ENCODE measurements at places on chromosomes 3 and 15.

- DNase-seq, result no peak
These were observed 92.4 kb downstream of the CLDN1 start for GRCh38 chr3:190229632-190230424.

- DNase-seq, result no peak
These were observed 570 bp upstream of the NEDD4 start for GRCh38 chr15:55993804-55994560.

DNA sequence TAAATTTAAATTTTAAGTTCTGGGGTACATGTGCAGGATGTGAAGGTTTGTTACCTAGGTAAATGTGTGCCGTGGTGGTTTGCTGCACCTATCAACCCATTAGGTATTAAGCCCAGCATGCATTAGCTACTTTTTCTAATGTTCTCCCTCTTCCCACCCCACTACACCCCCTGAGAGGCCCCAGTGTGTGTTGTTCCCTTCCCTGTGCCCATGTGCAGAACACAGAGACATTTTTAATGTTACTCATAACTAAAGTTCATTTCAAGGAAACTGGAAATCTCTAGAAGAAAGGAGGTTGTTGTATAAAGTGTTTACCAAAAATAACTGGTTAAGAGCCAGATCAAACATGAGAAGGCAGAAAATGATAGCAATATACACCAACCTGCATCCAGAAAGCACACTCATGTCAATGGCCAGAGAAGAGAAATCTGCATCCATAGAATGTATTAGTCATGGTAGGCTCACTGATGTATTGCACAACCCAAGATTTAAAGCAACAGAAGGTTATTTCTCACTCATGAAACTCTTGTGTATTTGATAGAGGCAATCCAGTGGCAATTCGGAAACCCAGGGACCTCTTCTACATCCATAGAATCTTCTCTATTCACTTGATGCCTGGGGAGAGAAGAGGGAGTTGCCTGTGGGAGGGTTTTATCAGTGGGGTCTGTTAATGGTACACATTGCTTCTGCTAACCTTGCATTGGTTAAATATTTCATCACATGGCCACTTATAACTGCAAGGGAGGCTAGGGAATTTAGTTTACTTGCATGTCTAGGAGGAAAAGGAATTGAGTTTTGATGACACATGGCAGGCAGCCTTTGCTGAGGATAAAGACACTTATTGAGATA lies 321.9 kb upstream of the RASGRP1 start:
- no peak for DNase-seq

DNA sequence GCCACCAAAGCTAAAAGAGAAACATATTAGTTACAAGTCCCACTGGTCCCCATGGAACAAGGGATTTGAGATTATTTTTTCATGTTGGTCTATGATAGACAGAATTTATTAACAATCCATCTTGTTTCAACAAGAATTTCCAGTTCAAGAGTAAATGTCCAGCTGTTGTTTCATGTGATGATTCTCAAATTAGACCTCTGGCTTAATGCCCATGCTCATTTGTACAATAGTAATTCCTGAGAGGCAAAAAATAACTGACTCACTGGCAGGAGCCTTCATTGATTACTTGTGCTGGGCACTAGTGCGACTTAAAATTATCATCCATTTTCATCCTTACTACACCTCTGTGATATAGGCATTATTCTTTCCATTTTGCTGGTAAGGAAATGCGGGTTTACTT lies 171.3 kb downstream of the ITPR1 start:
- no peak for DNase-seq

DNA sequence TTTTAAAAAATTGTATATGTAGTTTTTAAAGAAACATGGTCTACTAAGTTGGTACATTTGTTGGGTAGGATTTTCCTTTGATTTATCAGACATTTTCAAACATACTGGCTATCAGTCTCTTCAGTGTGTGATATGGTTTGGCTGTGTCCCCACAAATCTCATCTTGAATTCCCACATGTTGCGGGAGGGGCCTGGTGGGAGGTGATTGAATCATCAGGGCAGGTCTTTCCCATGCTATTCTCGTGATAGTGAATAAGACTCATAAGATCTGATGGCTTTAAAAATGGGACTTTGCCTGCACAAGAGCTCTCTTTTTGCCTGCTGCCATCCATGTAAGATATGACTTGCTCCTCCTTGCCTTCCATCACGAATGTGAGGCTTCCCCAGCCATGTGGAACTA lies 121.9 kb downstream of the ABI3BP start:
- no peak for DNase-seq

GRCh38 chr3:150059241-150059640 lies 88.5 kb upstream of the PFN2 start:
- no peak for DNase-seq

GRCh38 chr3:41508063-41508696 lies 308.9 kb downstream of the CTNNB1 start:
- no peak for DNase-seq

DNA sequence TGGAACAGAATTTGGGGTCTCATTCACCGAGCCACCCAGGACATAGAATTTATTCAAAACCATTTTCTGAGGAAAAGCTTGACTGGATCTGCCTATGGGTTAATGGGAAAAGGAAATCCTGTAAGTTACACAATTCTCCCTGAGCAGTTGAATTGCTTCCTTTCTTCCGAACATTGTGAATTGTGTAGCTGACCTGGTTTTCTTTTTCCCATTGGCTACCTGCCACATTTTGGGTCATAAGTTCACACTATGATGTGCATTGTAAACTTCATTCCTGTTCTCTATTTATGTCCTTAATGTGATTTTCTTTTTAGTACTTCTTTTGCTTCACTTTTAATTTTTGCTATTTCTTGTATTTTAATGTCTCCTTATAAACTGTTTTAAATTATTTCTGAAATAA lies 386.0 kb upstream of the LRRC3B start:
- DNase-seq, result no peak

GRCh38 chr3:185207931-185208746 lies 45.7 kb downstream of the EHHADH start:
- DNase-seq, result no peak

GRCh38 chr15:65087411-65087810 lies 10.9 kb downstream of the KBTBD13 start:
- no peak for DNase-seq

DNA sequence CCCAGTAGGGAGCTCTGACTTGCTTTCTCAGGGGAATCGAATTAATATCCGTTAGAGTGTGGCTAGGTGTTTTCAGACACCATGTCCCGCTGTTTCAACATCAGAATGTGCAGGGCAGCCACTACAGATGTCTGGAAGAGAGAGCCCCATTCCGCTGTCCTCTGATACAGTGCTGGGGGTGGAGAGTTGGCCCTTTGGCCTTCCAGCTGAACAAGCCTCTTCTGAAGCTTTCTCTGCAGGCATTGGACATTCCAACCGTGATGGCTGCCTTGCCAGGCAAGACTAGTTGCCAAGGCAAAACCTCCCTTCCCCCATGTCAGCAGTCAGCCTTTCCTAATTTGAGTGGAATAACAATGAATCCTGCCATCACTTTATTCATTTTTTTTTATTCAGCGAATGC lies 1.5 kb downstream of the FAH start:
- DNase-seq, result no peak

DNA sequence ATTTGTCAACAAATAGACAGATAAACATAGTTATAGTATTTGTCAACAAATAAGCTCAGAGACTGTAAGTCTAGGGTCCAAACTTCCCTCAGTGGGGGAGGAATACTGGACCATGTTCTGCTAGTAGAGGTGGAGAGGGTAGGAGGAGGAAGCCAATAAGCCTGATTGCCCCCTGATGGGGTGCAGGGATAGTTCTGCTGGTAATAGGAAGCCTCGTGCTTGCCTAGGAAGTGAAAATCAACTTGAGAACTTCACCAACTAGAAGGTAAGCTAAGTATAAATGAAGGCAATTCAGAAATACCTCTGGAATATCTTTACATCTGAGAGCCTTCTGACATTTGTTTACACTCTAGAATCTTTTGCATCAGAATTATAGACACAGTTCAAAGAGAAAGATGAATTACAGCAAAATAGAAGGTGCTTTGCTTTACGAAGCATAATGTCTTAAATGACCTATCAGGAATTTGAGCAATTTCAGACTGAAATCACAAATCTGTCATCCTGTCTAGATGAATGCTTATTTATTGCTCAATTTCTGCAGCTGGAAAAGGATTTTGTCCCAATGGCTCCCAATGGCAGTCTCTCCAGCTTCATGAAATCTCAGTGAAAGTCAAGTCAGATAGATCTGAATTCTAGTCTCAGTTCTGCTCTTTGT lies 225.6 kb upstream of the TBC1D5 start:
- no peak for DNase-seq

- DNase-seq, result no peak
These were observed 246.4 kb downstream of the SLC9A9 start for GRCh38 chr3:143601723-143602484.

GRCh38 chr3:37173806-37174205 lies 576 bp downstream of the LRRFIP2 start:
- no peak for DNase-seq

DNA sequence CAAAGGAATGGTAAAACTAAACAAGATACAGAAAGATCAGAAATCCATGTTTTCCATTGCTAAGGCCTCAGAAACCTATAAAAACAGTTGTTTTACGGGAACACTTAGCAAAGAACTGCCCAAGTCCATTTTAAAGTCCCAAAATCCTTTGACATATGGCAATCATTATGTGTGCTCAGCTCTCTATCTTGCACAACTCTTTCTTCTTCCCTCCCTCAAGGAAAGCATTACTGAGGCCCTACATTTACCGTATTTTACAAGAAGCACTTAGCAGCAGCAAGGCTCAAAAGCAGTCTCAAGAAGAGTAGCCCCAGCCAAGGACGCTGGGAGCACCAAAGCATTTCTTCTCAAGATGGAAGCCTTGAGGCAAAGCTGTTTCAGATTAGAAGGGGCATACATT lies 169.6 kb upstream of the LRTM1 start:
- DNase-seq, result no peak

GRCh38 chr3:143865302-143865701 lies 17.0 kb upstream of the SLC9A9 start:
- no peak for DNase-seq

GRCh38 chr15:63373330-63373729 lies 8.3 kb downstream of the CA12 start:
- no peak for DNase-seq

DNA sequence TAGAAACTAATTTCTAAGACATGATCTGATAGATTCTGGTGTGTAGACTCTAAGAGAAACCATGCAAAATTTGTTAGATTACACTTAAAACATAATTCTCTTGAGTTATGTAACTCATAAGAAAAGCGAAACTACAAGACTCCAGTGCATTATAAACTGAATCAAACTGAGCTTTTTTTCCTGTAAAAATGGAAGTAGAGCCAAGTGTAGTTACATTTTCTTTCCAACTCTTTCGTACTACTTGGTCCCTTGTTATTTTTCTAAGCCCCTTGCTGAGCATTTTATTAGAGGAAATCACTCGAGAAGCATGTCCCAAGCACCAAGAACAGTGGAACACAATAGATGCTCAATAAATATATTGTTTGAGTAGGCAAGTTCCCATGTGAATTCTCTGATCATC lies 130.2 kb downstream of the GADL1 start:
- DNase-seq, result no peak

- no peak for DNase-seq
These were observed 595 bp upstream of the APBA2 start for GRCh38 chr15:28885128-28885629.

DNA sequence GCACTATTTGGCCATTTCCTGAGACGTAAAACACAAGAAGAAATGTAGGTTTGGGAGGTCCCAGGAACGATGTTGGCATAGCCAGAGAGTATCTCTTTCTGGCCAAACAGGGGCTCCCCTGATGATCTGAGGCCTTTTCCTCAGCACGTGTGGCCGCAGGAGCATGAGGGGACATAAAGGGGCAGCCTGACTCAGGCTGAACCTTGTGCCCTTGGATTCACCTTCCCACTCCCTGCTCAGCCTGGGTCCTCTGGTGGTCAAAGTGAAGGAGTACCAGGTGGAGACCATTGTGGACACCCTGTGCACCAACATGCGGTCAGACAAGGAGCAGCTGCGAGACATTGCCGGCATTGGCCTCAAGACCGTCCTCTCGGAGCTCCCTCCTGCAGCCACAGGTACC lies 10.6 kb downstream of the CAND2 start:
- DNase-seq, result no peak

GRCh38 chr3:160950542-160950941 lies 154.6 kb downstream of the B3GALNT1 start:
- DNase-seq, result no peak

DNA sequence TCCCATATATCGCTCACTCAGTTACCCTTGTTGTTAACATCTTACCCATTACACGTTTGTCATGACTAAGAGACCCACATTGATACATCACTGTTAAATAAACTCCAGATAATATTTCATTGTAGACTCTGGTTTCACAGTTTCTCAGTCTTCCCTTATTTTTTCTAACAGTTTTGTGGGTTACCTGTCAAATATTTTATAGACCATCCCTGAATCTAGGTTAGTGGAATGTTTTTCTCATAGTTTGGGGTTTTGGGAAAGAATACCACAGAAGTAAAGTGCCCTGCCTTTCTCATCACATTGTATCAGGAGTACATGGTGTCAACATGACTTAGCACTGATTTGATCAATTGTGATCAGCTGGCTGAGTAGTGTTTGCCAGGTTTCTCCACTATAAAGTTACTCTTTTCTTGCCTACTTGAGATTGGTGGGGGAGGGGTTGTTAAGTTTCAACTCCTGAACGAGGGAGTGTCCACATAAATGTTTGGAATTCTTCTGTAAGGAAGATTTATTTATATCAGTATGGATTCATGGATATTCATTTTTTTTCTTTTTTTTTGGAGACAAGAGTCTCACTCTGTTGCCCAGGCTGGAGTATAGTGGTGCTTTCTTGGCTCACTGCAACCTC lies 25.9 kb downstream of the RNF111 start:
- no peak for DNase-seq

DNA sequence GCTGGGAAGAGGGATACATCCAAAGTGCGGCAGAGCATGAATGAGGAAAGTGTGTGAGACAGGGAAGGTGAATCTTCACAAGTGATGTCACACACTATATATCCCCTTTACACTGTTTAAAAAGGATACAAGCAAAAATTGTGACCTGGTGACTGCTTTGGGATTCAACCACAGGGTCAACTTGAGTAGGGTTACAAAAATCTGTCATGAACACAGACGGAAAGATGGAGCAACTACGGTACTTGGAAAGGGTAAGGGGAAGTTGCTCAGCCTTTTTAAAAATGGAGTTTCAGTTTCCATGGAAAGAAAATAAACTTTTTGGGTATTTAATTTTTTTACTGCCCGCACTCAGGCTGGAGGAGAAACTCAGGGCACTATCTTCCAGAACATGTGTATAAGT lies 60.3 kb downstream of the B3GNT5 start:
- no peak for DNase-seq

GRCh38 chr15:64571857-64572291 lies 111.5 kb downstream of the ZNF609 start:
- no peak for DNase-seq

DNA sequence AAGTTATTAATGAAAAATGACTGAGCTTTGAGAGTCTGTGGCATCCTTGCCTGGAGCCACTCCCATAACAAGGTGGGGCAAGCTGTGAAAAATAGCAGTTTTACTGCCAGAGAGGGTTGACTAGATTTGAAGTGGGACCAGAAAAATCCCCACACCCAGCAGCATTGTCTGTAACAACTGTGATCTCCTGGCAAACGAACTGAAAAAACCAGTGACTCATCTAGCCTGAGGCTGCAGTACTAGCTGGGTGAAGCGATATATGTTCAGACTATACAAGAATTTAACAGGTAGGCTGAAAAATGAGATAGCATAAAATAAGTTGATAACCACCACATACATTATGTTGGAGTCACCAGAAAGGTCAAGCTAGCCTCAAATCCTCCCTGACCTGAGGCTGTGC lies 64.0 kb downstream of the DPH6 start:
- peak; percentile 36 for DNase-seq
